ENCODE measurements at places on chromosomes 1 and 21.

DNA sequence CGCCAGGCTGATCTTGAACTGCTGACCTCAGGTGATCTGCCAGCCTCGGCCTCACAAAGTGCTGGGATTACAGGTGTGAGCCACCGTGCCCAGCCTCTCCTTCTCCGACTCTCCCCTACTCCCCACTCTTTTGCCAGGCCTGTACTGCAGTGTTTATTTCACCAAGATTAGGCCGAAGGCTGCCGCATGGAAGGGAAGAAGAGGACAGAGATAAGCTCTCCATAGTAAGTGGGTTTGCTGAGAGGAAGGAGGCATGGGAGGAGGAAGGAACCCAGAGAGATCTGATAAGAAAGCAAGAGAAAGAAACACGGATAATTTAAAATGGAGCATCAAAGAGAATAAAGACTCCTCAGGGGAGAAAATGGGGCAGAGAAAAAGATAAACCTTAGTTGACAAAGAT, 8.7 kb downstream of the PTCH2 start:
- DNase-seq: no peak

DNA sequence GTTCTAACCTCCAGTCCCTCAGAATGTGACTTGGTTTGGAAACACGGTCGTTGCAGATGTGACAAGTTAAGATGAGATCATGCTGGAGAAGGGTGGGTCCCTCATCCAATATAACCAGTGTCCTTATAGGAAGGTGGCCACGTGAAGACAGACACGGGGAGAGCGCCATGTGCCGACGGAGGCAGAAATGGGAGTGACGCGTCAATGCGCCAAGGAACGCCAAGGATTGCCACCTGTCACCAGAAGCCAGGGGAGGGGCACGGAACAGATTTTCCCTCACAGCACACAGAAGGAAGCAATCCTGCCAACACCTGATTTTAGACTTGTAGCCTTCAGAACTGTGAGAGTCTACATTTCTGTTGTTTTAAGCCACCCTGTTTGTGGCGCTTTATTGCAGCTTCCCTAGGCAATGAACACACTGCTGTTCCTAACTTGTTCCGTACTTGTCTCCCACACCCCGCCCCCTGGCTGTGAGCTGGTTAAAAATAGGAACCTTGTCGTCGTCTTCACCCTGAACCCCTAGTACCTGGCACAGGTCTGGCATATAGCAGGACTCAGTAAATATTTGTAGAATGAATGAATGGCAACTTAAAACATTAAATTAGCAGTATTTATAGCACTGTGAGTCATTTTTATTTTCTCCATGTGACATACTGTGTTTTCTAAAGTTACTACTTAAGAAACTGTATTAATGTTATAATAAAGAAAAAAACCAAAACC, 14.2 kb downstream of the RIMS3 start:
- no peak for DNase-seq

- DNase-seq: no peak
These were observed 98.6 kb upstream of the PAPPA2 start for GRCh38 chr1:176364236-176364905.

DNA sequence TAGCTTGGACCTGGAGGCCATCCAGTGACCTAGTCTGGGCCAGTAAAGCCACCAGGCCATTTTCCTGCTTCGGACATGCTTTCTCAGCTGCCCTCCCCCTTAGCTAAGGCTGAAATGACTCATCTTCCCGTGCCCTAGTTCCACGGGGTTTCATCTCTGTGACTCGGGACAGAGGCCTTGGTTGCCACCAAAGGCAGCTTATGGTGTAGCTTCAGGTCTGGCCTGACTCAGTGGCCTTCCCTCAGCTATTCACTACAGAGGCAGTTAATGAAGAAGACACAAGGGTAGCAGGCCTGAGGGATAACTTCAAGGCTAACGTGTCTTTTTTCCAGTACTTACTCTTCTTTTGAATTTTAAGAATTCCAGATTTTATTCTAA, 82.4 kb downstream of the PBX1 start:
- DNase-seq: no peak

- DNase-seq: no peak
These were observed 905 bp downstream of the BTBD19 start for GRCh38 chr1:44808938-44809917.

- no peak for DNase-seq
These were observed 42.1 kb downstream of the NRIP1 start for GRCh38 chr21:15022608-15023261.

- DNase-seq: no peak
These were observed 4.5 kb downstream of the PATJ start for GRCh38 chr1:61746813-61747212.

- no peak for DNase-seq
These were observed 18.1 kb upstream of the PSMA5 start for GRCh38 chr1:109444346-109444745.

GRCh38 chr1:109821221-109821669, 57.5 kb upstream of the EPS8L3 start:
- DNase-seq: no peak

Measured in HEK293T (cell line).